ENCODE measurements at places on chromosomes 12 and 14. TPM values are rescaled to one million over a fixed set of nuclear protein-coding genes. Genes with fewer than 3 reads are reported as not detected.
A peak's percentile ranks its signal among the peaks of the same experiment; 100 is the strongest.

GRCh38 chr14:103259801-103260628 is 74.0 kb upstream of the EIF5 start:
- no peaks in the 10 kb centered on the region for H3K4me1 ChIP-seq
- no peaks in the 10 kb centered on the region for H3K27me3 ChIP-seq
- peak overlapping the region; percentile 54 for H3K4me3 ChIP-seq
- DNase-seq = no peak
- no peaks in the 10 kb centered on the region for H3K36me3 ChIP-seq
- H3K27ac ChIP-seq = no peak overlapping the region

GRCh38 chr12:31742891-31743290 is 14.1 kb upstream of the AMN1 start:
- H3K4me3 ChIP-seq = no peak overlapping the region
- no peak for DNase-seq
- peaks cover 9% of the 10 kb centered on the region for H3K4me1 ChIP-seq
- no peaks in the 10 kb centered on the region for H3K36me3 ChIP-seq
- no peak overlapping the region for H3K27ac ChIP-seq

- no peaks in the 10 kb centered on the region for H3K27me3 ChIP-seq
- peaks cover 8% of the 10 kb centered on the region for H3K4me1 ChIP-seq
- H3K27ac ChIP-seq = no peak overlapping the region
- H3K4me3 ChIP-seq = no peak overlapping the region
- no peak for DNase-seq
These were observed 245.6 kb upstream of the RGS6 start for GRCh38 chr14:71686677-71687076.

The CNTN1 gene
- 0.02 TPM for total RNA-seq

The KRT3 gene
- not detected for total RNA-seq
